Activated CD4-positive, alpha-beta T cell treated with anti-CD3 and anti-CD28 coated beads for 48 hours (primary cell): ENCODE measurements at places on chromosomes 12 and 14.

DNA sequence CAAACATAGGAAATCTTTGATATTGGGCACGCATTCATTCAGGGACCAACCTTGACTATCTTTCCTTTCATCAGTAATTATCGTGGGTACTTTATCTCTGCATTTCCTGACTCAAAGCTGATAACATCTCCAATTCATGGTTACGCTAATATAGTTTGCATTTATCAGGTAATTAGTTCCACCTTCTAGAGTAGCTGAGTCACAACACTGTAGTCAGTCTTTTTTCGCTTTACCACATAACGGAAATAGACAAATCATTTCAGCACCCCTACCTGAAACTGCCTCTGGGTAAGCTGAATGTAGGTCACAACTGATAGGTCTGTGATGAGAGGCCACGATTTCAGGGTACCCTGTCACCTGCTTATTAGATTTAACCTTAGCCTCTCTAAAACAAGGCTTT, 36.7 kb upstream of the IL22 start:
- DNase-seq, result peak; percentile 52

DNA sequence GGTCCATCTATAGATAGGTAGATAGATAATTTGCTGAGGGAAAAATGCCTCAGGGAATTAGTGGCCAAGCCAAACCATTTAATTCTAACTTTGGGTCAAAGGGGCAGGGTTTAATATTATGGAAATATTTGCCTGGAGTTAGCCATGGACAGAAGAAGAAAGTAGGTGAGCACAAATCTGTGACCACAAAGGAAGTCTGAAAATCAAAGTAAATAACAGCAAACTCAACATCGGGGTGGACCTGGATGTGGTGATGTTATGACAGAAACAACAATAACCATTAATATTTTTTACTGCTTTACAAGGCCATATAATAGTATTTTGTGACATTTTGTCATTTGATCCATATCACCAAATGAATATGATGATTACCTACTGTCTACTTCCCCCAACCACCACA, 578.0 kb upstream of the MGAT4C start:
- no peak for DNase-seq

- DNase-seq, result no peak
Measured at GRCh38 chr12:93892423-93893268, 215.5 kb downstream of the CRADD start.

GRCh38 chr14:41668356-41668755, 61.7 kb downstream of the LRFN5 start:
- no peak for DNase-seq

- no peak for DNase-seq
Measured at GRCh38 chr12:6033546-6033945, 88.5 kb upstream of the ANO2 start.

GRCh38 chr14:76101391-76102379, 50.0 kb upstream of the GPATCH2L start:
- DNase-seq, result no peak

- no peak for DNase-seq
Measured at GRCh38 chr12:53443955-53444354, 2.4 kb downstream of the PRR13 start.

GRCh38 chr14:32986791-32987540, 48.3 kb downstream of the NPAS3 start:
- DNase-seq, result no peak

GRCh38 chr14:52014601-52015267, 25.4 kb downstream of the RTRAF start:
- DNase-seq, result no peak
